ENCODE measurements at places on chromosomes 12 and 14. TPM values are rescaled to one million over a fixed set of nuclear protein-coding genes. Genes with fewer than 3 reads are reported as not detected.

PXMP2 gene
- 6.5 TPM for total RNA-seq

DBX2 gene
- total RNA-seq = not detected

BICD1 gene
- 19.3 TPM for total RNA-seq

SRP54 gene
- total RNA-seq = 49.6 TPM

PNN gene
- total RNA-seq = 136 TPM

PRKD1 gene
- 0.43 TPM for total RNA-seq

RTL1 gene
- total RNA-seq = not detected

NEUROD4 gene
- total RNA-seq = not detected

CPNE6 gene
- total RNA-seq = not detected

RERG gene
- 0.20 TPM for total RNA-seq

PTGDR gene
- 4.2 TPM for total RNA-seq

ENDOU gene
- not detected for total RNA-seq

TNFRSF1A gene
- 86.6 TPM for total RNA-seq

FAM186B gene
- total RNA-seq = not detected

GSC gene
- total RNA-seq = not detected

Data from T-cell (primary cell).